ENCODE measurements at places on chromosomes 3 and 15.

GRCh38 chr15:92074646-92075045 lies 221.1 kb downstream of the SLCO3A1 start:
- DNase-seq, result peak; percentile 68

GRCh38 chr15:84681831-84682230 lies 23.8 kb upstream of the NMB start:
- DNase-seq, result peak; percentile 3

- DNase-seq, result no peak
These were observed 398.1 kb downstream of the NR2F2 start for GRCh38 chr15:96728591-96728990.

DNA sequence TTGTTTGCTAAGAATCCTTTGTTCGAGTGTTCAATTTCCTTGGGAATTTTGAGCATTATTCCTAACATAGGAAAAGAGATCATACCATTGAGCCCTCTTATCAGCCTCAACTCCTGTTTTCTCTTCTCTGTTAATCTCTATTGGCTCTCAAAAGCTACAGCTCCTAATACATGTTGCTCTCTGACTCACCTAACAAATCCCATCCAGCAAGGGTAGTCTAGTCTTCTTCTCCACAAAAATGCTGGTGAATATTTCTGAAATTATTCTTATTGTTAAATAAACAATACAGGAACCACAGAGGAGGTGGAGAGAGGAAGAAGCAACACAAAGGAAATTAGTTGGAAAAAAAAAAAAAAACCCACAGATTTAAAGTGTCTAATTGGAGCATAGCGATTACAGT lies 325.8 kb upstream of the NAALADL2 start:
- peak; percentile 80 for DNase-seq

- DNase-seq, result no peak
These were observed 14.2 kb upstream of the HOMER2 start for GRCh38 chr15:82966671-82967071.

Measured in M059J (cell line).